ENCODE measurements at places on chromosomes 11 and 22.
A peak's percentile ranks its signal among the peaks of the same experiment; 100 is the strongest.

- DNase-seq, result no peak
Observed at GRCh38 chr11:111785886-111786412, 19.8 kb upstream of the PPP2R1B start.

- DNase-seq, result peak; percentile 22
Observed at GRCh38 chr11:122242731-122243130, 126.7 kb upstream of the BLID start.

DNA sequence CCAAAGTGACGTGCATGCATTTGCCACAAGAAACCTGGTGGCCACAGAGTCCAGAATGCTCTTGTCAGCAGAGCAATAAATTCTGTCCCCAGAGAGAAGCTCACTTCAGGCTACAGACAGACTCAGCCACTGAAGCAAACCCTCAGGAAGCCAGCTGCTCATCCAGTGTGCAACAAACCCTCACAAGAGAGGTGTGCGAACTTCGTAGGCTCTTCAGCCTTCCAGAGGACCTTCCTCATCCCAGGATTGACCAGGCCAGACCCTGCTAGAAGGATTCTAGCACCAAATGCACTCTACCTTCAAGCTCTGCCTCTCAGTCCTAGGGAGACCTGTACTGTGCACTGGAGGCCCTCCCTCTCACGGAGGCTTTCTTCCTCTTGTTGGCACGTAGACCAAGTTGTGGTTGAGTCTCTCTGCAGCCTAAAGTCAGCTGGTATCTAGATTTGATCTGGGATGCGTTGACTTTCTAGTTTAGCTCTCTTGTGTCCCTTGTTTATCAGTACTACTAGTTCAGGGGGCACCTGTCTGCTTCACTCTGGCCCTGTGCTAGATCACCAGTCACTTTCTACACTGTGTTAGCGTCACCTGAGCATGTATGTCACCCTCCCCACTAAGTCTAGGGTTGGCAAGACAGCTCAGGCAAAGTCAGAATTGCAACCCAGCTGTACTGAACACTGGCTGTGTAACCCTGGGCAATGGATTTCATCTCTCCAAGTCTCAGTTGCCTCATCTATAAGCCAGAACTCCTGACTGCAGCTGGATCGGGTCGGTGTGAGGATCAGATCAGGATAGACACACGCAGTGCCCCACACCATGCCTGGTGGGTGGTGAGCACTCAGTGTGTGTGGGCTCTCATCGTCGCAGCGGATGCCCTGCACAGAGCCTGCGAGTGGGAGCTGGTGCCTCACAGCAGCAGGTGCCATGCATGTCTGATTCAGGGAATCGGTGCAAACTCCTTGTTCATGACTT, 22.1 kb upstream of the TMPRSS13 start:
- DNase-seq, result peak; percentile 36

DNA sequence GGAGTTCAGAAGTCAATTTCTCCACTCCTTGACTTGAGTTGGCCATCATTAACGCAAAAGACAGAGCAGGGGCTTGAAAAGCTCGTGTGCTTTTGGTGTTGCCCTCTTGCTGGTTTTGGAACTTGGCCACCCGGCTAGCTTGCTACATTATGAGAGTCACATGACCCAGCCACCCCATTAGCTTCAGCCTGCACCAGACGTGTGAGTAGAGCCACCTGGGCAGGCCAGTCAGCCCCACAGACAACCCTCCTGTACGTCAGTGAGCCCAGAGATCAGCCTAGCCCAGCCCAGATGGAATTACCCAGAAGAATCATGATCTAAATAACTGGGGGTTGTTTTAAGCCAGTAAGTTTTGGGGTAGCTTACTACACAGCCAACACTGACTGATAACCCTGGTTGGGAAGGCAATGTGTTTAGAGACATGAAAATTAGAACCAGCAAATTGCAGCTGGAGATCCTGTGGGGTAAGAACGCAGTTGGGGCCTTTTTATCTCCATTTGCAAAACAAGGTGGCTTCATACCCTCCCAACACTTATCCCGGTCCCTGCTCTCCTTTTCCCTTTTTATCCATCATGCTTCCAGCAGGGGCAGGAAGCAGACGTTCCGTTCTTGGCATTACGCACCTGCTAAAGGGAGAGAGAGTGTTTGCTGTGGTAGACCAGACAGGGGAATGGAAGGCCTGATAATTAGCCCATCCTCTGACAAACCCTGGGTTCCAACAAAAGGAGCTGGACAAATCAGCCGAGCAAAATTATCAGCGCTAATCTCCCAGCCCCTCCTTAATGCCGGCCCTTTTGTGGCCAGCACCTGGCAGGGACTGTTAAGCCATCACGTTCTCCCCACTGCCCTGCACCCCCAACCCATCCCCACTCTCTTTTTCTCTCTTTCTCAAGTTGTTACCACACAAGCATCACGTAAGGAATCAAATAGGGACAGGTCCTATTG, 548.7 kb upstream of the CADM1 start:
- no peak for DNase-seq

DNA sequence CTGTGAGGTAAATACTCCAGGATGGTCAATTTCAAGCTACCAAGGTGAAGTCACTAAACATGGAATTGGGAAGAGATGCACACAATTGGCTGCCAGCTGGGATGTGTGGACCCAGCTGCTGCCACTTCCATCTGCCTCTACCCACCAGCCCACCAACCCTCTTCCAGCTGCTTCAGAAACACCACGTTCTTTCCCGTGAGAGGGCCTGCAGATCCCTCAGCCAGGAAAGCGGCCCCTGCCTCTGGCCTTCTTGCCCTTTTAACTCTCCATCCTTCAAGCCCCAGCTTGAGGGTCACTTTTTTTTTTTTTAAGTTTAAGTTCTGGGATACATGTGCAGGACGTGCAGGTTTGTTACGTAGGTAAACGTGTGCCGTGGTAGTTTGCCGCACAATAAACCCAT, 20.0 kb downstream of the PRG3 start:
- no peak for DNase-seq

DNA sequence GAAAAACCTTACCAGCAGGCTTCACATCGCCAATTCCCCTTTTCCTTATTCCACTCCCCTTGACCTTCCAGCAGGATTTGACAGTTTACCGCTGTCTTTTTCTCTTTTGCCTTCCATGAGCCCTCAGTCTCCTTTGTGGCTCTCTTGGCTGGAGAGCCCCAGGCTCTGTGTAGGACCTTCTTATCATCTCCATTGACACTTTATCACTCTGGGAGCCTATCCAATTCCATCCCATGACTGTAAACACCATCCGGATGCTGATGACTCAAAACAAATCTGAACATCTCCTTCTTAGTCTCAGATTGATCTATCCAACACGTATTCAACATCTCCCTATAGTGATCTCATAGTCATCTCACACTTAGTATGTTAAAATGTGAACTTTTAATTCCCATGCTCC, 36.0 kb downstream of the HTR3A start:
- DNase-seq, result no peak

DNA sequence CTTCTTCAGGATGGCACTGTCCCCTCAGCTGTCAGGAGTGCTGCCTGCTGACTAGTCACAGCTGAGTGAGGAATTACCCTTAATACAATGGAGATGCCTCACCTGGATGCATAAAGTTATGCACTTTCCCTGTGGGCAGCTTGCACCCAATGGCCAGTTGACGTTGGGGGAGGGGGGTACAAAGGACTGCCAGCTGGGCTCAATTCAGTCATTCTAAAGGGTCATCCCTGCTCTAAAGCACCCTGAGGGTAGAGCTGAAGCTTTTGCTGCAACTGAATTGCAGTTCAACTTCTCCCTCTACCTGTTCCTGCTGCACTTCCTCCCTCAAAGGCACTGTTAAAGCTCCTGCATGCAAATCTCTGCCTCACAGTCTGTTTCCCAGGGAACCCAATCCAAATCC, 147.8 kb upstream of the SESN3 start:
- DNase-seq, result no peak

DNA sequence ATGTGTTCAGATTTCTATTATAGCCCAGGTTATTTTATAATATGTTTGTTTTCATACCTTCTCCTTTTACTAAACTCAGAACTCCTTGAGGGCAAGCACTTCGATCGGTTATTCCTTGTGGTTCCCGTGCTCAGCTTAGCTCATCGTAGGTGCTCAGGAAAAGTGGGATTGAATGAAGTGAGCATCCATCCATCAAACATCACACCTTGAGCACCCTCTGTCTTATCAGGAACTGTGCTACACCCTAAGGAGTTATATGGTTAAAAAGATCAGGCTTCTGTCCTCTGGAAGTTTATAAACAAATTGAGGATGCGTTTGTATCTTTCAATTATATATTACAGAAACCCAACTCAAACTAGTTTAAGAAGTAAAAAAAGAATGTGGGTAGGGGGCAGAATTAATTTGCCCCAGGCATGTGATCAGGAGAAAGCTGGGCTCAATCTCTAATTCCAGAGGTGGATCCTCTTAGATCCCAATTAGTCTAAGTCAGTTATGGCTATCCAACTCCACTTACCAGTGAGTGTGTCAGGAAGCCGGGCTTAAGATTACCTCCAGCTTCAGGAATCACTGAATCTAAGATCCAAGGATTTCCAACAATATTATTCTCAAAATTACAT, 59.9 kb upstream of the RRAS2 start:
- no peak for DNase-seq

DNA sequence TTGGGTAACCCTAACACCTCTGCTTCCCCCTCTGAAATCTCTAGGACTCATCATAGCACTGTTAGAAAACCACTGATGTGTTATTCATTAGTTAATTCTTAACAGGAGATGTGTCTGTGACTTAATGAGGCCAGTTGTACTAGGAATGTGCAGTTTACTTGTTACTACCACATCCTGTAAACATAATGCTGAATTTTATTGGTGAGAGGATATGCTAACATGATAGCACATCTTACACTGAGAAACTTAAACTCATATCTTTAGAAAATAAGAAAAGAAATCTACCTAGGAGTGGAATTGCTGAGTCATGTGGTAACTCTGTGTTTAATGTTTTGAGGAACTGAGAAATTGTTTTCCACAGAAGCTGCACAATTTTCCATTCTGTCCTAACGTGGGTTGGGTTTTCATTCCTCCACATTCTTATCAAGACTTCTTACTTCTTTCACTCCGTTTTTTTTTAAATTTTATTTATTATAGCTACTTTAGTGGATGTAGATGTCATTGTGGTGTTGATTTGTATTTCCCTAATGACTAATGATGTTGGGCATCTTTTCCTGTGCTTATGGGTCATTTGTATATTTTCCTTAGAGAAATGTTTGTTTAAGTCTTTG, 33.7 kb downstream of the RNF121 start:
- peak; percentile 48 for DNase-seq

DNA sequence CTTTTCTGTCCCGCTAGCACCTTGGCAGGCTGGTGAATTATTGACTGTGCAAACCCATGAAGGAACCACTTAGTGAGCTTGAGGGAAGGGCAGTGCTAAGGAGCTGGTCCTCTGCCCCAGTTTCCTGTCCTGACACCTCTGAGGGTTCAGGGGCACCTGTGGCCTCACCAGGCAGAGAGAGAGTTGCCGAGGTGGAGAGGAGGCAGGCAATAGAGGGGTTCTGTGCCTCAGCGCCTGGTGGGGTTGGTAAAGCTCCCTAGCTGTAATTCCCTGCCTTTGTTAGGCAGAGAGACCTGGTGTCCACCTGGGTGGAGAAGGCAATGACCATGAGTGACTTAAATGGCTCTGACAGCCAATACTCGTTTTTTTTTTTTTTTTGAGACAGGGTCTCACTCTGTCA, 36.3 kb downstream of the YWHAH start:
- no peak for DNase-seq

Data from RPMI8226 (cell line).